Stimulated activated CD8-positive, alpha-beta memory T cell treated with anti-CD3 and anti-CD28 coated beads, Interleukin-7, amount 100 ng/mL, for 1 hour (primary cell): ENCODE measurements at places on chromosomes 5 and 9.

- DNase-seq: no peak
Observed at GRCh38 chr9:131008909-131009618, at the start of gene LAMC3. Gene LAMC3 (plus strand): TSS chr9:131009174. CDS start chr9:131009215, 41 bp downstream.

DNA sequence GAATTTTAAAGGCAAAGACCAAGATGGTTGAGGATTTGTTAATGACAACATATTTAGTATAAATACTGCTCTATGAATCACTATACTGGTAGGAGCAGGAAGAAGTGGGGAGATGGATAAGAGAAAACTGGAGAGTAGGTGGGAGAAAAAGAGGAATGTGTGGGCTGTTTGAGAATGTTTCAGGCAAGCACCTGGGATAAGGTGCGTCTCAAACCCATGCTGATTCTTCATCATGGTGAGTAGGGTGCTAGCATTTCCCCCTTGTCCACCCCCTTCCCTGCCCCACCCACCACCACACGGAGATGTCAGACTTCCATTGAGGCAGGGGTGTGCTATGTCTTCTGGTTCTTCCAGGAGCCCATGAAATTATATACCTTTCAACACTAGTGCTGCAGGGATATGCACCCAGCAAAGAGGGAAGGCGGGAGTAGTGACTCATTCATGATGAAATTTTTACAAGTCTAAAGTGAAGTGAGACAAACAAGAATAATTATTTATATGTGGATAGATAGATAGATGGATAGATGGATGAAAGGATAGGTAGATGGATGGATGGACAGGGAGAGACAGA lies 54.3 kb downstream of the MTX3 start:
- DNase-seq: no peak

DNA sequence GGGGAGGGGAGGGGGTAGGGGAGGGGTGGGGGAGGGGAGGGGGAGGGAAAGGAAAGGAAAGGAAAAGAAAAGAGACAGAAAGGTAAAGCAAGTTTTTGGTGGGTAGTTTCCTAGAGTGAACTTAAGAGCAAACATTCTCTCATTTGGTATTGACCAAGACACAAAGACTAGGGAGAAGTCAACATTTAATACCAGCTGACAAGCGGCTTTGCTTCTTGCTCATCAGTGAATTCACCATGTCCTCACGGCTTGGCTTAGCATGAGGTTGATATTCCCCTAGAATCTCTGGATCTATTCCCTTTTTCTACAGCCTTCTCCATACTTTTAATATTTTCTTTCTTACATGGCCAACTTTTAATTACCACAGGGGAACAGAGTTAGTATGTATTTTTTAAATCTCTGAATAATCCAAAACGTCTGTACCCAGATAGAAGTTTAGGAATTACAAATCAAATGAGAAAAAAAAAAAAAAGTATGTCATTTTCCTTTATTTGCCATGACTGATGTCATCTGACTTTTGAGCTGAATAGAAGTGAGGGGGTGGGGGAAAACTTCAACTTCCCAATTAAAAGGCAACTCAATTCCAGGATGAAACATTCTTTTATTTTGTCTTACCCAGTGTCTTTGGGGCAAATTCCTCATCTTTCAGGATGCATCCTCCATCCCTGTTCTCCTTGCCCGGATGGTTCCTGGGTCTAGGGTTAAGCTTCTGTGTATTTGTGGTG lies 40.1 kb upstream of the GLIS3 start:
- DNase-seq: no peak

- no peak for DNase-seq
Observed at GRCh38 chr9:94557376-94557775, 2.5 kb downstream of the PCAT7 start.

DNA sequence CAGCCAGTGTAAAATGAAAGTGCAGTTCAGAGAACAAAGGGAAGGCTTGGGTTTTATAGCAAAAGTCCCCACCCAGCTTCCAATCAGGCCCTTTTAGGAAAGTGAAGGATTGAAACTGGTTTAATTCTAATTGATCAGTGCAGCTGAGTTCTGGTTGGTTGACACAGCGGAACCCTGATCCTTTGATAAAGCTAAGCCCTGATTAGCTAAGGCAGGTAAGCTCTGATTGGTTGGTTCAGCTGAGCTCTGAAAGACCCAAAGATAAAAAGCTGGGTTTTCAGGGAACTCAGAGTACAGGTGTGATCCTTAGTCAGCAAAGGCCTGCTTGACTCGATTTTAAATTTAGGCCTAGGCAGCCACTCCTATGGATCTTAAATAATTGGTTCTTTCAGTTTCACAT lies 70.8 kb upstream of the PRRC1 start:
- no peak for DNase-seq

DNA sequence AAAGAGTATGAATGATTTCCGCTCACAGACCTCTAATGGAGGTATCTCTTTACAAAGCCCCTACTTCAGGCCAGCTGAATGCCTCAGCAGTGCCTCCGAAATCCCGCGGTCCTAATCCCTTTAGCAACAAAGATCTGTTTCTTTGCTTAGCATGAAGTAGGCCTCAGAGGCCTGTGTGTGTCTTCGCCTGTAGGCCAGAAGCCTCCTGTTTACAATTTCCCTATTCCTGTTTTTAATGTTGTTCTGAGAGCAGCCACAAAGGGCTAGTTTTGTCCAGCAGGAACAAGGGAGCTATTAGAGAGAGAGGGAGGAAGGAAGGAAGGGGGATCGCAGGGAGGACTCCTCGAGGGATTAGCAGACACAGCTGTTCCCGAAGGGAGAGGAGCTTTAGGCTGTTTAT lies 166.4 kb upstream of the SPRY4 start:
- no peak for DNase-seq

DNA sequence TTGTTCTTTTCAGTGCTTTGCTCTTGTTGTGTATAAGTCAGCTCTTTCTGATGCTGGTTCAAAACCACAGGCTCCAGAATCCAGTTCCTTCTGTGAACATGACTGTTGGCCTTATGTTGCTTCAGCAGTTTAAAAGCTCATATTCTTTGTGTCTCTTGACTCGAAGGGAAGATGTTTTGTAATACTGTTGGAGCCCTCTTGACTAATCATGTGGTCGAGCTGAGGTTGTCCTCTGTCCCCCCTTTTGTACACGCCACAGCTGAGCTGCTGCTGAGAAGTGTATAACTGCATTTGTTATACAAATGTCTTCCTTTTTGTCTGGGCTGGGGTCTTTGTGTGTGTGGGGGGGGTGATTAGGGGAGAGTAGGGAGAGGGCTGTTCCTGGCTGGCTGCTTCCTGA lies 35.8 kb downstream of the SLC36A1 start:
- DNase-seq: no peak

DNA sequence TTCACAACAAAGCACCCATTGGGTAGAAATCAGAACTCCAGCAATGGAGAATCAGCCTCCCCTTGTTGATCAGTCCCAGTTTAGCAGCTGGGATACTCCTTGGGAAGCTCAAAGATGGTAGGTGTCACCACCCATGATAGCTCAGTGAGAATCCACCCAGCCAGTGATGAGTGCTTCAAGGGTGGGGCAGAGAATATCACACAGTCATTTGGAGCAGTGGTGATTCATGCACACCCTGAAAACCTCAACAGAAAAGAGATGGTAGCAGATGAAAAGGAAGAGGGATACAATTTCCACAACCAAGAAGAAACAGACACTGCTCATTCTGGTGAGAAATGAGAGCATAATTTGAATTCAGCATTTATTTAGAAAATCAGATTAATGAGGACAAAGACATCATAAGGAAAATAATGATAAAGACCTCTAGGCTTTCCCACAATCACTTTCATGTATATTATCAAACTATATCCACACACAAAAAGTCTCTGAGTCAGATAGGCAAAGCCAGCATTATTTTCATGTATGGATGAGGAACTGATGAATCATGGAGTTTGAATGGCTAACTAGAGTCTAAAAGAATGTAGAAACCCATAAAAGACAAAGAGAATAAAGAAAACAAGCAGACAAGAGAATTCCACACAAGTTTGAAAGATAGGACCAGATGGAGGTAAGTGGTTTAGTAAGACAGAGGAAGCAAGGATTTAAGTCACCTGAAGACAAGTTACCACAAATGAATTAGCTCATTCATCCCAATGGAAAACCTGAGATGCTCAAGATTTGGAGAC lies 82.9 kb downstream of the FEM1C start:
- DNase-seq: no peak

GRCh38 chr5:56669534-56670483 lies 145.5 kb upstream of the MAP3K1 start:
- no peak for DNase-seq

GRCh38 chr5:106699796-106700195 lies 970.9 kb downstream of the EFNA5 start:
- DNase-seq: no peak

- no peak for DNase-seq
Observed at GRCh38 chr5:142935014-142935413, 164.8 kb downstream of the ARHGAP26 start.

GRCh38 chr5:52997424-52997823 lies 8.3 kb downstream of the ITGA2 start:
- no peak for DNase-seq

- DNase-seq: no peak
Observed at GRCh38 chr9:27765266-27766072, 192.2 kb upstream of the C9orf72 start.

DNA sequence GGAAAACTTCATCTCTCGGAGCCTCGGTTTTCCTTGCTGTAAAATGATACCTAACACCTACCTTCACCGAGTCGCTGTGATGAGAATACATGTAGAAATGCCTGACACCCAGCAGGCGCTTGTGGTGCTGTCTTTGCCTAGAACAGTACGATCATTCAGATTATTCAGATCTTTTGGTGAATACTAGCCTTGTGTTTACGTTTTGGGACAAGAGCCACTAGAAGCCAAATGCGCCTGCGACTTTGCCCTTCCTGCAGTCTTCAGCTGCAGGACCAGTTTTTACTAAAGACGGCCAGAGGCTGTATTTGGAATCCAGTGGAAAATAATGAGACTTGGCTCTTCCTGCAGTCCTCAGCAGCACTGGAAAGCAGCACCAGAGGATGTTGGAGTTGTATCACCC lies 189.6 kb downstream of the TRIO start:
- DNase-seq: no peak

GRCh38 chr5:81768935-81769452 lies 18.1 kb upstream of the SSBP2 start:
- no peak for DNase-seq

DNA sequence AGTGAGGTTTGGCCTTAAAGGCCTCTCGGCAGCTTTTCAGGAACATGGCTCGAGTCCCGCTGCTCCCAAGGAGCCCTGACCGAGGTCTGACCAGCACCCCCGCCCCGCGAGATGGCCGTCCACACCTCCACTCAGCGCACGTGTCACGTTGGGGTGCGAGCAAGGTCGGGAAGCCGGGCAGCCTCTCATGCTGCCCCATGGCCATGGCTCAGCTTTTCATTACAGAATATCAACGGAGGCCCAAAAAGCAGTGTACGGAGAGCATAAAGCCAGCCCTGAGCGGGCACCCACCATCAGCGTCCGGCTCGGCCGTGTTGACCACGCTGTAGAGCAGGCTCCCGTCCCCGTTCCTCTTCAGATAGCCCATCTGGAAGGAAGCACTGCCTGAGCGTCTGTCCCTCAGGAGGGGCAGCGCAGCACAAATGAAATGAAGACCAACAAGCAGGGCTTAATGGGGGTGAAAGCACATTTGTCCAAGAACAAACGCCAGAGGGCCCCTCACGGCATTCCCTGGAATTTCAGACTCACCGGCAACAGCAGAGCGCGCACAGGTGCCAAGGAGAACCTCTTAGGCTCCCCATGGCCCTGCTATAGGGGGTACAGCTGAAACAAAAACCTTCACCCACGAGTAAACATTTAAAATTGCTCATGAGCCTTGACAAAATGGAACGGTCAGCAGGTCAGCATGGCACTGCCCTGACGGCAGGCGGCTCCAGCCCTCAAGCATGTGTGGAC lies 11.6 kb downstream of the BRD9 start:
- DNase-seq: no peak

DNA sequence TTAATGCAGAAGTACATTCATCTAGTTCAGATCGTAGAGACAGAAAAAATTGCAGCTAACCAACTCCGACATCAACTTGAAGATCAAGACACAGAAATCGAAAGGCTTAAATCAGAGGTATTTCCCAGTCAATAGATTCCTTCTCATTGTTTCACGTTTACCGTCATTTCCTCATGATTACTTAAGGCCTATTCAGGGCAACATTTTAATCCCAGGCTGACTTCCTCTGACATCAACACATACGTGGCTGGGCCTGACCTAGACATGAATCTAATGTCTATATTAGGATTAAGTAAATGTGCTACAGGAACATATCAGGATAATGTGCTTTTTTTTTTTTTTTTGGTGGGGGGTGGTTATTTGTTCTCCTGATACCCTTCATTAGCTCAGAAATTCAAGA lies 107.9 kb downstream of the RASGRF2 start:
- no peak for DNase-seq

DNA sequence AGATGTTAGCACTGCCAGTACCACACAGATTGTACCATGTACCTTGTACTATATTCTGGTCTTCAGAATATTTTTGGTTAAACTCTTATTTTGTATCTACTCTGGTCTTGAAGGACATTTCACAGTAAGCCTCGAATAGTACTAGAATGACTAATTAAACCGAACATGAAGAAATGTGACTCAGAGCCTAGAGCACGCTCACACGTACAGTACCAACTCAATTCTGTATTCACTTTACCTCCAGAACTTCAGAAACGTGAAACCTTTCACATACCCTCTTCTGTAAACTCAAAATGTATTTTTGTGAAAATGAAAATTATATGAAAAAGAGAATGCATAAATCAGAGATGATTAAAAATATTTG lies 112.8 kb downstream of the MVB12B start:
- no peak for DNase-seq

DNA sequence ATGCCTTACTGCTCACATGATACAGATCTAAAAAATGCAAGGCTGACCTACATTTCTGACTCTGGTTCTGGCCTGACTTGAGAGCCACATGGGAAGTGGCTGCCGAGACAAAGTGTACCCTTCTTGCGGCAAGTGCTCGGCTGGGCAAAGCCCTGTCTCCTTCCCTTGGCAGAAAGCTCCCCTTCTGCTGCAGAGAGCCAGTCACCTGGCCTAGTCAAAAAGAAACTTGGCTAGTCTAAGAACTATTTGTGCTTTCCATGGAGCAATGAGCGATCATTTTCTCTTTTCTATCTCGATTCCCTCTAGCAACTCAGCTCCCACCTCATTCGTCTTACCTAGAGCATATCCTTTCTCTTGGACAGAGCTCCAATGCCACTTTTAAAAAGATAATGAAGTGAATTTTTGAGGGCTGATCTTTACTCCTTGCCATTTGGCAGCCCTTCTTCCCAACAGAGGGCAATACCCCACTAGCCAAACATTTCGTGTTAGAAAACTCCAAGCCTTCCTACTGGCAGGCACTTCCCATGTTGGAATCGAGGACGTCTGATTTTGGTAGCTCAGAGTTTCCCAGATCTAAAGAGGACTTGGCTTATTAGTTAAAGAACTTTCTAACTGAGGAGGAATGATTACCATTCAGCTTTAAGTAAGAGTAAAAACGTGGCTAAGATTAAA lies 108.1 kb upstream of the PRRC1 start:
- no peak for DNase-seq

GRCh38 chr5:73844165-73844564 lies 218.2 kb downstream of the ARHGEF28 start:
- no peak for DNase-seq
